ENCODE measurements at places on chromosomes 5 and 9.

DNA sequence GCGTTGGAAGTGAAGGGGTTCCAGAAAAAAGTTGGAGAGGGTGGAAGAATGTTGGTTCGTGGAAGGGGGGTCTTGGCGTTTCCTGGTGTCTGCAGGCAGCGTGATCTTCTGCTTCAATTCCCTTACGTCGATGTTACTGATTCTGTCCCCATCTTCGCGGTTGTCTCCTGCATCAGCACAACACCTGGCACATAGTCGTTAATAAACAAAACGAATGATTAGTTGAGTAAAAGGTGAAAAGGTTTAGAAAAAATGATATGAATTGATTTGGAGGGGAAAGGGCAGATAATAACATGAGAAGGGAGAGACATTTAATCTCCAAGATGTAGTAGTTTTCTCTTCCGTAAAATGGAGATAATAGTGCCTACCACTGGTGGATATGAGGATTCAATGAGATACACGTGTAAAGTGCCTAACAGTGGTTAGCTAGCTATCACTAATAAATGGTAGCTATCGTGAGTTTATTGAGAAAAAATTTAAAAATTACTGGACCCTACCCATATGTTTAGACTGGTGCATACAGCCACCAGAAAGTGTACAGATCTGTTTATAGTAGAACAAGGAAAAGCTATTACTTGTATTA, 556 bp downstream of the MTREX start:
- no peak for DNase-seq

DNA sequence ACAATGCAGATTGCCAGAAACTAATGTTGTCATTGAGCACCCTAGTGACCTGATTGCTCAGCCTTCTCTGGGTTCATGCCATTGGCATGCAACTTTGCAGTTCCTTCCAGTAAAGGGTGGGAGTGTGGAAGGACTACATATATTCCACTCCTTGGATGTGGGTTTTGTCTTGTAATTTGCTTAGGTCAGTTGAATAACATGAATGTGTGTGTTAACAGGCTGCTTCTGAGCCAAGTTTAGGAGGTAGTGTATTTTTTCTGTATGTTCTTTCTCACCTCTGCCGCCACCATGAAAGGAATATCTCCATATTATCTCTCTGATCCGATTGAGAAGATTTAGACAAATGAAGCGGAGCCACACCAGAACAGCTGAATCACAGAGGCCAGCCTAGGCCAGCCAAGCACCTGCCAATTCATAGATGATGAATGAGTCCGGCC, 1929.6 kb upstream of the CDH6 start:
- DNase-seq, result no peak

GRCh38 chr5:174319551-174319950, 274.0 kb downstream of the NSG2 start:
- DNase-seq, result peak; percentile 61

DNA sequence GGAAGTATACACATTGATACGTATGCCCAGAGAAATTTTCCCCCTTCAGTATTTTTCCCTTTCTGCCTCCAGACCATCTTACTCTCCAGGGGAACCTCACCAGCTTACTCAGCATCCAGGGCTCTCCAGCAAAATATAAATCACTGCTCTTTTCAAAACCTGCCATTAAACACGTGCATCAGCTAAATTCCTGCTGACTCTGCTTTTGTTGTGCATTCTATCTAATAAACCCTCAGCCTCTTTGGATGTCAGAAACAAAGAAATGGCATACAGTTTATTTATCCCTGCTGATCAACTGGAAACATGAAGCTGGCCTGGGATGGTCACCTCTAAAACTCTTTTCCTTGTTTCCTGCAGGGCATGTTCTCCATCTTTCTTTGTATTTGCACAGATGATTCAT, 126.8 kb downstream of the TRPM3 start:
- DNase-seq, result no peak

DNA sequence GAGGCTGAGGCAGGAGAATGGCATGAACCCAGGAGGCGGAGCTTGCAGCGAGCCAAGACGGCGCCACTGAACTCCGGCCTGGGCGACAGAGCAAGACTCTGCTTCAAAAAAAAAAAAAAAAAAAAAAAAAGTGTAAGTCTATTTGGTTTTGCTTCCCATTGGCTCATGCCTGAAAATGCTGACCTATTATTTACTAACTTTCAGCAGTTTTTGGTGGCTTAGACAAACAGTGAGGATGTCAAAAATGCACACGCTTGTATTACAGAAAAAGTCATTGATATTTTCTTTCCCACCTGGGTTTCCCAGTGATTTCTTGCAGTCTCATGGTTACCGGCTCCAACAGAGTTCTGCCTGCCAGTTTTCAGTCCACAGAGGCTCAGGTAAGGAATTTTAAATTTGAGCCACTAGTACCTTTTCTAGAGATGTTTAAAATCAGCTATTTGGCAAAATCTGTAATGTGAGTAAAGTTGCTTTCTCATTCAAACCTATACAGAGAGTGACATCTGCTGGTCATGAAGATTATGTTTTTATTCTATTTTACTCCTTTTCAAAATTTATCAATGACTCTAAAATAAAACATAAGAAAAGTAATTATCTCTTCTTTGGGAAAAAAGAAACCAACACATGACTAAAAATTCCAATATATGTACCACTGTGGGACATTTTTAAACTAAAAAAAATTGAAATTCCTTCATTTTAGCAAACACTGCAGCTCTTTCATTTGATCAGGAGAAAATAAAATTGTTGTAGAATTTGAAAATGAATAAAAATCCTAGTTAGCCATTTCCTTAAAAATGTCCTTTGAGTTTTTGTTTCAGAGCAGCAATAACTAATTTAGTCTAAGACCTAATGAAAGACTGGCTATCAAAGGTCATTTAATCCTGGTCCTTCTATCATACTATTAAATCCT, 8.8 kb downstream of the FAM200C start:
- no peak for DNase-seq

- no peak for DNase-seq
Measured at GRCh38 chr9:133088146-133088750, 26.5 kb downstream of the CEL start.

DNA sequence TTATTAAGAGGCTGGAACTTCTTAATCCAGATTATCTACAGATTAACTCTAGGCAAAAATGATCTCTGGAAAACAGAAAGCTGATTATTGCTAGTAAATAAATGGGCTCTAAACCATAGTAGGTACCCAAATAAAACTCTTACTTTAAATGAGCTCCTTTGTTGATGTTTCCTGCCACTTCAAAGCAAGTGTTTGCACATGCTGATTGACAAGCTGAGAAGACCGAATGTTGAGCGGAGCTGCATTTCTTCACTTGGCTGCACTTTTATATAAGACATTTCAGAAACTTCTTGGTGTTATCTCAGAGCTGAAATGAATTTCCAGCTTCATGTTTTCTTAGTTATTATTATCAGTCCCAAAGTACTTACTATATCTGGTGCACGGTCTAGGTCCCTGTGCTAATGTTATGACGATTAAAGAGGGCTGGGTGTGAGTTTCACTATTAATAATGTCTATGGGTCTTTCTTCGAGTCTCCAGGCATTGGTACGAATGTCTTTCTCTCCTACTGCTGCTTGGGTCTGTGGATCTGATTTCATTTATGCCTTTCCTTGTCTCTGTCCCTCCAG, 58.6 kb upstream of the CTXN3 start:
- no peak for DNase-seq

- no peak for DNase-seq
Measured at GRCh38 chr5:95939465-95939864, 22.2 kb downstream of the ELL2 start.

DNA sequence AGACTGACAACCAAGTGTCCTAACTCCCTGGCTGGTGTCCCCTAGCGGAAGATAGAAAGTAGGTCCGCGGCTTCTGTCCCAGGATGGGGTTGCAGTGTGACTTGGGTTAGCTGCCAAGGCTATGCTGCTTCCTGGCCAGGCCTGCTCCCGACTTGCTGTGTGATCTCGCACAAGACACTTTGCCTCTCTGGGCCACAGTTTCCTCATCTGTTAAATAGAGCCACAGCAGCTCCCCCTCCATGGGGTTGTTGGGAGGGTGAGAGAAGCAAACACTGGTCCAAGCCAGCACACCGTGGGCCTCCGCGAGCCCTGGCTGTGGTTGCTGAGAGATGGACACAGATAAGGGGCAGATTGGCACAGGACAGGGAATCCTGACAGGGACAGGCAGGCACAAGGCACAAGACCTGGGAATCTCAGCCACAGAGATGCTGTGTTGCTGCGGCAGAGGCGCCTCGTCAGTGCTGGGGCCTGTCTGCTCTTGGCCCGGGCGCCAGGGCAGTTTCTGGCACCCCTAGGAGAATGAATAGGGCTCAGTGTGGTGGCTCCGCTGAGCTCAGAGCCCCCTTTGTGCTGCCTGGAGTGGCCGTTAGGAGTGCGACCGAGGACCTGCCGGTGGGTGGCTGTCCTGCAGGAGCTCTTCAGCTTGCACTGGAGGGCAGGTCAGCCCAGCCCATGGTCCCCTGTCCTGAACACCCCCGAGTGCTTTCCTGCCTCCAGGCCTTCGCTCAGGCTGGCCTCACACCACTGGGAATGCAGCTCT, 1.8 kb upstream of the SH2D3C start:
- DNase-seq, result peak; percentile 84

Measured in spleen (tissue), 13 donors.